ENCODE measurements at places on chromosomes 2 and 18. TPM values are rescaled to one million over a fixed set of nuclear protein-coding genes. Genes with fewer than 3 reads are reported as not detected.

The NOL4 gene
- total RNA-seq: not detected

The SERPINB13 gene
- total RNA-seq: not detected

The ELOA2 gene
- total RNA-seq: not detected

The THOC1 gene
- 40.3 TPM for total RNA-seq

The GKN1 gene
- total RNA-seq: not detected

Data from HT1080 (cell line).